Activated CD4-positive, alpha-beta T cell treated with anti-CD3 and anti-CD28 coated beads, Interleukin-2, amount 10 ng/mL, durations not matched to agents 24 days and 14 days (primary cell): ENCODE measurements at places on chromosomes 13 and 19. TPM values are rescaled to one million over a fixed set of nuclear protein-coding genes. Genes with fewer than 3 reads are reported as not detected.

The PDE4C gene
- 0.14 and 0.37 TPM in 2 replicates for total RNA-seq

GRCh38 chr19:19446655-19447437 lies 41.4 kb downstream of the GATAD2A start:
- no peaks in the 10 kb centered on the region for H3K27me3 ChIP-seq
- peaks cover 19% of the 10 kb centered on the region for H3K36me3 ChIP-seq
- H3K27ac ChIP-seq, result peak overlapping the region; percentile 61
- no peak for DNase-seq
- peaks cover 67% of the 10 kb centered on the region for H3K4me1 ChIP-seq

GRCh38 chr19:907183-907853 lies 5.7 kb downstream of the R3HDM4 start:
- no peaks in the 10 kb centered on the region for H3K27me3 ChIP-seq
- DNase-seq, result peak; percentile 69
- H3K36me3 ChIP-seq, result peaks cover 15% of the 10 kb centered on the region
- H3K4me1 ChIP-seq, result peaks cover 40% of the 10 kb centered on the region
- peak overlapping the region; percentile 66 for H3K27ac ChIP-seq

- H3K27ac ChIP-seq, result no peak overlapping the region
- no peak for DNase-seq
- no peaks in the 10 kb centered on the region for H3K27me3 ChIP-seq
- H3K36me3 ChIP-seq, result no peaks in the 10 kb centered on the region
- H3K4me3 ChIP-seq, result no peak overlapping the region
Observed at GRCh38 chr13:91804724-91805123, 406.3 kb downstream of the GPC5 start.

The CBY2 gene
- not detected in 2 replicates for total RNA-seq

DNA sequence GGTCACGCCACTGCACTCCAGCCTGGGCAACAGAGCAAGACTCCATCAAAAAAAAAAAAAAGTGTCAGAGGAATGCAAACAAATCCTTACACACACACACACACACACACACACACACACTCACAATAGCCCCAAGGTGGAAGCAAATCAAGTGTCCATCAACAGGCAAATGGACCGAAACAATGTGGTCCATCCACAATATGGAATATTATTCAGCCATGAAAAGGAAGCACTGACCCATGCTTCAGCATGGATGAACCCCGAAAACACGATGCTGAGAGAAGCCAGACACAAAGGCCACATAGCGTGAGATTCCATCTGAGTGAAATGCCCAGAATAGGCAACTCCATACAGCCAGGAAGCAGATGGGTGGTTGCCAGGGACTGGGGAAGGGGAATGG lies 16.5 kb upstream of the KLF2 start:
- H3K27me3 ChIP-seq, result peaks cover 19% of the 10 kb centered on the region
- H3K36me3 ChIP-seq, result no peaks in the 10 kb centered on the region
- no peak for DNase-seq
- no peak overlapping the region for H3K27ac ChIP-seq
- no peak overlapping the region for H3K4me3 ChIP-seq

DNA sequence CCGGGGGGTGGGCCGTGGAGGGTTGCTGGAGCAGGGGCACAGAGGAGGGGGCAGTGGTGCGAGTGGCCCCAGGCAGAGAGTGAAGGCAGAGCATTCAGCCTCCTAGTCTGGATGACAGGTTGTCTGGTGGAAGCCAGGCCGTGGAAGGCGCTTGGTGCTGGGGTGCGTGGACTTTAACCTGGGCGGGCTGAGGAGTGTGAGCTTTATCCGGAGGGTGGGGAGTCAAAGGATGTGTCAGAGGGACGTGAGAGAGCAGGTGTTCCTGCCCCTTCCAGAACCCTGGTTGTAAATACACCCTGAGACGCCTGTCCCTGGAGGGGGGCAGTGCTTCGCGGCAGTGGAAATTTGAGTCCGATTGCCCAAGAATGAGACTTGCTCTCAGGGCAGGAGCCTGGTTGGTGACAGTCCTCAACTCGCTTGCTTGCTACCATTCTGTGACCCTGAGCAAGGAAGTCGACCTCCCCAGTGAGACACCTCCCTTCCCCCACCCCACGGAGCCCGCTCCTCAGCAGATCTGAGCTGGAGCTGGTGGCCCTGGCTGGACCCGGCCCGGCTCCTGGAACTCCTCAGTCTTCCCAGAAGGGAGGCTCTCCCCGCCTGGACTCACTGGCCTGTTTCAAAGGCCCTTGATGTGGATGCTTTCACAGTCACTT lies 2.3 kb downstream of the SPPL2B start:
- peak overlapping the region; percentile 28 for H3K4me3 ChIP-seq
- peaks cover 24% of the 10 kb centered on the region for H3K36me3 ChIP-seq
- H3K4me1 ChIP-seq, result peaks cover 47% of the 10 kb centered on the region
- H3K27me3 ChIP-seq, result no peaks in the 10 kb centered on the region
- H3K27ac ChIP-seq, result peak overlapping the region; percentile 48

DNA sequence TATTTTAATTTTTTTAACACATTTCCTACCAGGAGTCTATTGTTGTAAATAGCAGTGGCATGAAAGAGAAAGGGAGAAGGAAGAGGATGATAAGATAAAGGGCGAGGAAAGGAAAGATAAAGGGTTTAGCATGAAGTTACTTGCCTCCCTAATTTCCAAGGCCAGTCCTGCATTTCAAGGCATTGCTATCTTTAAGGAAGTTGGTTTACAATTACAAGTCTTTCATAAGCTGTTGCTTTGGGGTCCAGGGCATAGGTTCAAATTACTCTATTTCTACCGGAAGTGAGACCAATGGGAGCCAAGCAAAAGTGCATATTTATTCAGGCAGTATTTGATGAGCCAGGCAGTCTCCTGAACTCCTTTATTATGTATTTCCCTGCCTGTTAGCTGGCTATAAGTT lies 27.7 kb upstream of the UBL3 start:
- H3K4me1 ChIP-seq, result peaks cover 3% of the 10 kb centered on the region
- no peak for DNase-seq

The MOB3A gene
- total RNA-seq, result 184 and 185 TPM in 2 replicates

The CNN1 gene
- not detected in 2 replicates for total RNA-seq

GRCh38 chr13:42602906-42603305 lies 29.0 kb downstream of the TNFSF11 start:
- no peak overlapping the region for H3K27ac ChIP-seq
- peaks cover 7% of the 10 kb centered on the region for H3K4me1 ChIP-seq
- H3K4me3 ChIP-seq, result no peak overlapping the region
- H3K36me3 ChIP-seq, result no peaks in the 10 kb centered on the region
- no peak for DNase-seq

DNA sequence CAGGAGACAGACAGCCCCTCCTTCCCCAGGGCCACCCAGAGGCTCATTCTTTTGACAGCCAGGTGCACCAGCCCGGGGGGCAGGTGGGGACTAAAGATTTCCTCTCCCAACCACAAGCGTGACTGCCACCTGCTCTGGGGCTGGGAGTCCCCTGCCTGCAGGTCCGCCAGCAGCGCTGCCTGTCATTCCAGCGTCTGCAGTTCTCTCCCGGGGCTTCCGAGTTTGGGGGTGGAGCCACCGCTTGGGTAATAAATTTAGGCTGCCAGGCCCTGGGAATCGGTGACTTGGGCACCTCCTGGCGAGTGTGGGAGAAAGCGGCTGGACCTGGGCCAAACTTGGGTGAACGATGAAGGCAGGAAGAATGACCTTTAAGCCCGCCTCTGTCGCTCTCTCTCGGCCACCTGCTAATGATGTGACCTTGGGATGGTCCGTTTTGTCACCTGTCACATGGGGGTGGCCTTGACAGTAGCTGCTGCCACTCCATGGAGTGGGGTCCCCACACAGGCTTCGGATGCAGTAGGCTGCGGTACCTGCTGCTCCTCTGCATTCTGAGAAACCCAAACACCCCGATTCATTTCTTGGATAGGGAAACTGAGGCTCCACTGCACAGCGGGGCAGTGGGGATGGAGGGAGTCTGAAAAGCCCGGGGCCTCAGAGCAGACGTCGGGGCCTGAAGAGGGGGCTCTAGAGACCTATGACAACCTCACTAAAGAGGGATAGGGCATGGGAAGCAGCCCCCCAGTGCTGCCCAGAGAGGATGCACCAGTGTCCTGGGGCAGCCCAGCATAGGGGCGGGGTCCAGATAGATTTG lies 12.8 kb downstream of the FUT6 start:
- H3K4me1 ChIP-seq, result peaks cover 8% of the 10 kb centered on the region
- peak overlapping the region; percentile 100 for H3K4me3 ChIP-seq
- H3K36me3 ChIP-seq, result no peaks in the 10 kb centered on the region
- peak; percentile 74 for DNase-seq
- peak overlapping the region; percentile 92 for H3K27ac ChIP-seq

The GNA15 gene
- 134 and 135 TPM in 2 replicates for total RNA-seq

- peak; percentile 93 for DNase-seq
- peaks cover 4% of the 10 kb centered on the region for H3K36me3 ChIP-seq
- peaks cover 16% of the 10 kb centered on the region for H3K27me3 ChIP-seq
- peak overlapping the region; percentile 17 for H3K27ac ChIP-seq
- peak overlapping the region; percentile 80 for H3K4me3 ChIP-seq
- H3K4me1 ChIP-seq, result peaks cover 9% of the 10 kb centered on the region
Observed at GRCh38 chr19:8592231-8593009, 15.2 kb upstream of the MYO1F start.

The GSX1 gene
- total RNA-seq, result not detected in 2 replicates

The CEACAM3 gene
- total RNA-seq, result not detected in 2 replicates

The BEST2 gene
- total RNA-seq, result not detected in 2 replicates

DNA sequence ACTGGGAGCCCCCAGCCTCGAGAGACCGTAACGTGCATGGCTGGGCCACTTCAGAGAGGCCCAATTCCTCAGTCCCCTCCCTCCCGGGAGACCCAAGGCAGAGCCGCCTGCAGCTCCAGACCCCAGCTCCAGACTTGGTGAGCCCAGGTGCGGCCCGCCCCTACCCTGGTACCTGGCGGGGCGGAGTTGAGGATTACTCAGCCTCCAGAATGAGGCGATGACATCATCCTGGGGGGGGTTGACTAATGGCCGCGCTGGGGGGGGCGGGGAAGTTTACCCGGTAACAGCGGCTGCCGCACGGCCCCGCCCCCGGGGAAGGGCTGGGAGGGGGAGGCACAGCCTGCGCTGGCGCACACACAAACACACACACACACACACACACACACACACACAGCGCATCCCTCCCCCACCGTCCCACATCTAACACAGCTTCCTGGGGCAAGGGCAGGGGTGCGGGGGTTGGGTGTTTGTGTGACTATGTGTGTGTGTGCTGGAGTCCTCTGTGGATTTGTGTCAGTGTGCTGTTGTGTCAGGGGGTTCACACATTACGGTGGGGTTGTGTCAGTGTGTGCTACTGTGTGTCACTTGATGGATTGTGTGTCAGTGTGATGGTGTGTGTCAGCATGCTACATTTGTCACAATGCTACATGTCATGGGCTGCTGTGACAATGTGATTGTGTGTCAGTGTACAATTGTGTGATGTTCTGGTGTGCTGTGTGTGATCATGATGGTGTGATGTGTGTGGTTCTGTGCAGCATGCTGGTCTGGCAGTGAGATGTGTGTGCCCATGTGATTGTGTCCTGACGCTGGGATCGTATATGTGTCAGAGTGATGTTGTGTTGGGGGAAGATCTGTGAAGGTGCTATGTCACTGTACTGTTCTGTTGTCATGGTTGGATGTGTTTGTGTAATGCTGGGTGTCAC lies 10.3 kb upstream of the BBC3 start:
- peaks cover 3% of the 10 kb centered on the region for H3K27me3 ChIP-seq
- no peak overlapping the region for H3K27ac ChIP-seq
- H3K4me1 ChIP-seq, result peaks cover 25% of the 10 kb centered on the region

The SWSAP1 gene
- 2.3 and 2.6 TPM in 2 replicates for total RNA-seq

The TEX29 gene
- 0.50 and 0.51 TPM in 2 replicates for total RNA-seq

DNA sequence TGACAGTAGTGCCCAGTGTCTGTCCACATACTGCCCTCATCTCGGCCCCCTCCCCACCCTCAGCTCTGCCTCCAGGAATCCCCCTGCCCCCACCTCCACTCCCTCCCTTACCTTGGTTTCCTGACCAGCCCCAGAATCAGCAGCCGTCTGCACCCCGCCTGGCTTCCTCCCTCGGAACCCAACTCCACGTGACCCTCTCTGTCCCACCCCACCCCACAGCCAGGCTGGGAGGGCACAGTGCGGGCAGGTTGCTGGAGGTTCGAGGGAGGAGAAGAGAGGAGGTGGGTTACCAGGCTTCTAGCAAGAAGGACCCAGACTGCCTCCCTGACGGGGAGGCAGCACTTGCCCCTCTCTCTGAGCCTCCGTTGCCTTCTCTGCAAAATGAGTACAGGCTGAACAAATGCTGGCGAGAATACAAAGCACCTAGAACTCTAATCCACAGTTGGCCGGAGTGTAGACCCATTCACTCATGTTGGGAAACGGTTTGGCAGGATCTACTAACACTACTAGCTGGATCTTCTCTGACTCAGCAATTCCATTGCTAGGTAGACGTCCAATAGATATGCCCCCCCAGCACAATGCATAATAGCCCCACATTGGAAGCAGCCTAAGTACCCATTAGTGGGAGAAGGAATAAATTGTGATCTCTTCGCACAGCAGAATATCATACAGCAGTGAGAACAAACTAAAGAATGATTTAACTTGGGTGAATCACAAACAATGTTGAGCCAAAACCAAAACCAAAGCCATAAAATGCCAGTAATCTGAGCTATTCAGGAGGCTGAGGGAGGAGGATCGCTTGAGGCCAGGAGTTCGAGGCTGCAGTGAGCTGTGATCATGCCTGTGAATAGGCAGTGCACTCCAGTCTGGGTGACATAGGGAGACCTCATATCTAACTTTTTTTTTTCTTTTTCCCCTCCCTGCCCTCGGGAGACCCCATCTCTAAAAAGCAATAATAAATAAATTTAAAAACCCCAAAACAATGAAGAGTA lies at the start of gene RASAL3:
TSS of gene RASAL3 (minus strand) at position 151 of the 992 bp plus-strand sequence. CDS start 186 bp downstream, outside the sequence.
- peaks cover 63% of the 10 kb centered on the region for H3K4me1 ChIP-seq
- H3K4me3 ChIP-seq, result peak within 1 kb of the TSS; percentile 91
- H3K36me3 ChIP-seq, result peaks cover 36% of the 10 kb centered on the region

DNA sequence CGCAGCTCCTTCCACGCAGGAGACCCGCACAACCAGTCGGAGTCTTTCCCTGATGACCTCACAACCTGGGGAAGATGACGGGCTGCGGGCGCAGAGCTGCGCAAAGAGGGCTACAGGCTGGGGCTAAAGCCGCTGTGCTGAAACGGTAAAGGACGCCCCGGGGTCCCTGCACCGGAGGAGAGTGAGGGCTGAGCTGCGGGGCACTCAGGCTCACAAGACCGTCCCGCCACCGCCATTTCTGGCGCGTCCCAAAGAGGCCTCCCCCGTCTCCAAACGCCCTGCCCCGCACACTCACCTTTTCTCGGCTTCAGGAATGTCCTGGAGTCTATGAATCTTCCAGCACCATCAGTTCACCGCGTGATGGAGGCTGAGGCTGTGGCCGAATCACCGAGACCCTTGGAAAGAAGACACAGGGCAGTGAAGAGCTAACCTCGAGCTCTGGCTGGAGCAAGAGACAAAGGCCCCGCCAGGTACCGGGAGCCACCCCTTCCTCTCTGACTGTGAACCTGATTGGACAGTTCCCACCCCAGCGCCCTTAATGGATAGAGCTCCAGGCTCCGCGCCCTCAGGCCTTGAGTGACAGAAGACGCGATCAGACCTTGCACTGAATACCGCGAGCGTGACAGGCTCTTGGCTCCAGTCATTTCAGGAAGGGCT lies 41.8 kb upstream of the ZNF429 start:
- no peaks in the 10 kb centered on the region for H3K27me3 ChIP-seq
- no peaks in the 10 kb centered on the region for H3K4me1 ChIP-seq
- peak overlapping the region; percentile 62 for H3K27ac ChIP-seq
- peak overlapping the region; percentile 83 for H3K4me3 ChIP-seq
- H3K36me3 ChIP-seq, result peaks cover 6% of the 10 kb centered on the region

- H3K4me1 ChIP-seq, result peaks cover 47% of the 10 kb centered on the region
- no peaks in the 10 kb centered on the region for H3K36me3 ChIP-seq
- H3K27me3 ChIP-seq, result no peaks in the 10 kb centered on the region
- DNase-seq, result no peak
Observed at GRCh38 chr19:49408816-49409440, 14.3 kb downstream of the PTH2 start.

The C19orf18 gene
- total RNA-seq, result not detected in 2 replicates

The ZNF583 gene
- total RNA-seq, result 1.9 and 2.0 TPM in 2 replicates

The CEACAM16 gene
- total RNA-seq, result not detected in 2 replicates

The SELENOV gene
- total RNA-seq, result not detected in 2 replicates
